ENCODE measurements at places on chromosomes 5 and 9.

DNA sequence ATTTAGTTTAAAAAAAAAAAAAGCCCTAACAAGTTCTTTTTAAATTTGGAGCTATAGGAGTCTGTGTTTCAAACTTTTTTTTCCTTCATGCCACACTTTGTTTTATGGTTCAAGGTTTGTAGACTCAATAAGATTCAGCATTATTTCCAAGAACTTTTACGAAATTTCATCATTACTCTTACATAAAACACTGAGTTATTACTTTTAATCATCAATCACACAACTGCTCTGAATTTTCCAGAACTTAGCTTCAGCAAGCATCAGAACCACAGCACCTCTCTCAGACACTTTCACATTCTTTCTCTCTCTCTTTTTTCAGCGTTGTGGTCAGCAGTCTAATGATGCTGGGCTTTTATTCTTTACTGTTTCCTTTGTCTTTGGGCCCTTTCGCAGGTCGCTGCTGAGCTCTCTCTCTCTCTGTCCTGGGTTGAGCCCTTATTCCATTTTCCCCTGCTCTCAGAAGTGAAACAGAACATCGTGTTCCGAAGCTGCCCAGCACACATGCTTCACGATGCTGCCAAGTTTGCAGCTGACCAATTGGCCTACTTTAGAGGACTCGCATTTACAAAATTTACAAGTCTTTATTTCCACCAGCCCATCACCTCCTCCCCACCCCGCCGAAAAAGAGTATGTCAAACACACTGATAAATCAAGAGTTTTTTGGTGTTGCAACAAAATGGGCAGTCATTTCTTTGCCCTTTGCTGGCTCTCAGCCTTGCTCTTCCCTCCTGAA lies 44.6 kb upstream of the PIK3R1 start:
- no peak for DNase-seq

DNA sequence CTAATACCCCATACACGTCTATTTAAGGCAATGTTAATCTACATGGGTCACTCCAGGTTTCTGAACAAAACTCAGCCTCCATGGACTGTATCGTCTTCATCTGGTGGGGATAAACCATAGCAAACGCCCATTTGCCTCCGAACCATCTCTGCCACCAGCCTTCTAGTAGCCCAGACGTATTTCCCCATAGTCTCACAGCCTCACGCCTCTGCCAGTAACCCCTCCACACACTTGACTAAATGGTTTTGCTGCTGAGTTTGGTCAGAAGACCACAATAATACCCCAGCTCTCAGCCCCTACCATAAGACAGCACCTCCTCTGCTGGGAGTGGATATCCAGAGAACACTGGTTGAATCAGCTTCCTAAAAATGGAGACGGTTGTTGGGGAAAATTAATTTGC lies 8.7 kb downstream of the ERAP2 start:
- DNase-seq, result no peak

GRCh38 chr5:139845846-139846681 lies 50.5 kb downstream of the PSD2 start:
- no peak for DNase-seq

DNA sequence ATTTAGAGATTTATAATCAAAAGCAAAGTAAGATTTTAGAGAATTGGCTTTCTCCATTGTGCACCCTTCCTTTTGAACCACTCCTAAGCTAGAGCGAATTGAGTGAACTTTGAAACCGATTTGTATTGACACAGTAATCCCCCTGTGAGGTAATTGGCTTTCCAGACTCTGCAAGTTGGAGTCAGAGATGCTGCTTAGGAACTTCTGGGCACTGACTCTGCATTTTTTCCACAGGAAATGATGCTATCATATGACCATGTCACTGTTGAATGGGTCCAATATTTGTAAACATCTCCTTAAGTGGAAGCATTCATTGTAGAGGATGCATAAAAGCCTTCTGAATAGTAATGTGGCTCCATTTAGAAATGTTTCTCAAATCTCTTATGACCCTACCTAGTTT lies 394.4 kb upstream of the ZNF608 start:
- DNase-seq, result no peak

GRCh38 chr5:175123542-175123941 lies 320.4 kb downstream of the DRD1 start:
- no peak for DNase-seq

DNA sequence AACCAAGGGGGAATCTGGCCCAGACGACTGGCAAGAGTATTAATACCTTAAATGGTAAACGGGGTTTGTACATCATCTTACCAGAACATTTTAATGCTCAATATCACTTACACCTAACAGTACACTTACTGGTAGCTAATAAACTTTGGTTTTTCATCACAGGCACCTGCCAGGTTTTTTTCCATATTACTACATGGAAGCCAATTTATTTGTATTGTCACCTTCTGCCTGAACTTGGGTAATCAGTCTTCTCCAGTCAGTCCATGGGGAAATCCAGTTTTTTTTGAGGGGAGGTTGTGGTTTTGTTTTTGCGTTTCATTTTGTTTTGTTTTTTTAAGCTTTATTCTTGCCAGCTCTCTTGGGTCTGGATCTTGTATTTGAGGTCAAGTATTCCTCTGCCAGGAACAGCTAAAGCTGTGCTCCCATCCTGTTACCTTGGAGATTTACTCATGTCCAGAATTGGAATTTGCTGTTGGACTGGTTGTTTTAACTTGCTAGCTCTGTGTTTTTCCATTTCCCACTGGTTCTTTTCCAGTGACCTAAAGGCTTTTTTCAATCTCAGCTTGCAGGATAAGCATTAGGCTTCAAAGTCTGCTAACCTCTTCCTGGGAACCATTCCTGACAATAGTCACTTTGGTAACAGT lies 11.1 kb upstream of the NADK2 start:
- no peak for DNase-seq

DNA sequence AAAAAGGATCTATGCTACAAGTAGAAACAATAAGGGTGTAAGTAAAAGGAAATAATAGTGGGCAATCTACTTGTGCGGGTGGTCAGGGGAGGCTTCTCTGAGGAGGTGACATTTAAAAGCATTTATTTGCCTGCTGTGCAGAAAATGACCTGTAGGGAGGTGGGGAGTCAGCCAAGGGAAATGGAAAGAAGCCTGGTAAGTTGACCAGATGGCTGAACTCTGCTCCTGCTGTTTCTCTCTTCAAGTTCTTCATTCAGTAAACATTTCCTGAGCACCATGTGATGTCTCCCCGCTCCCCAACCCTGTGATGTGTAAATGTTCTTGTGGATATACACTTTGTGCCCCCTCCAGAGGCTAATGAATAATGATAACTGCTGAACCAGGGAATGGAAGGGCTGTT lies 9.9 kb upstream of the SPIN1 start:
- no peak for DNase-seq
